Amygdala (tissue), 56 donors: ENCODE measurements at places on chromosomes 1 and 21.

- no peak for DNase-seq
Measured at GRCh38 chr1:14725695-14726094, 127.2 kb downstream of the KAZN start.

- no peak for DNase-seq
Measured at GRCh38 chr1:119367432-119368124, 1.0 kb upstream of the HAO2 start.

GRCh38 chr1:38745476-38746401, 113.8 kb downstream of the RRAGC start:
- DNase-seq, result no peak

GRCh38 chr1:178912597-178912996, 41.7 kb upstream of the ANGPTL1 start:
- no peak for DNase-seq

DNA sequence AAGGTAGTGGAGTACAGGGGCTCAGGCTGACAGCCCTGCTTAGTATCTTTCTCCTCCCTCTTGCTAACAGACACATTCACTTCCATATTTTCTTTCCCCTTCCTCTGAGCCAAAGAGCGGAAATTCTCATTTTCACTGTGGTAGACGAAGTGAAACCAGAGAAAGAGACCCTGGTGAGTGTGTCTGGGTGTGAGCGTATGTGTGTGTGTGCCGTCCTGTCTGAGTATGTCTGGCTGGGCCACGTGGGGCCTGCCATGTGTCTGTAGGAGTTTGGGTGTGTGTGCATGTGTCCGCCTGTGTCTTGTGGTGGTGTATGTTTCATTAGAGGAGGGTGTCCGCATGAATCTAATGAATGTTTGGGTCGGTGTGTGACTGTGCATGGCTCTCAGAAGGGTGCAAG, 1.7 kb downstream of the COL8A2 start:
- no peak for DNase-seq

DNA sequence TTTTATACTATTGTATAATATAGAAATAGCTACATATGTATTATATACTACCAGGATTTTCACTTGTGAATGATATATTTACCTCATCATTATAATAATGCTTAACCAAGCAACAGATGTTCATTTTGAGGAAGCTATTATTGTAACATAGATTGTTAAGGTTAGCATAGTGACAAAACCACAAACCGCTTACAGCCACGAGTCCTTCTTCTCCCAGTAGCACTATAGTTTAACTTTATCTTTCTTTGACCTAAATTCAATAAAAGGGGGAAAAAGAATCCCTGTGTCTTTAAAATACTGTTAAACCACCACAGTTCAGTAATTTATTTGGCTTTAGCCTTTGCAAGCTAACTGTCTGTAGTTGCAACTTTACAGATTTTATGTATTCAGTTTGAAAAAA, 1039.4 kb upstream of the B3GALT2 start:
- no peak for DNase-seq

DNA sequence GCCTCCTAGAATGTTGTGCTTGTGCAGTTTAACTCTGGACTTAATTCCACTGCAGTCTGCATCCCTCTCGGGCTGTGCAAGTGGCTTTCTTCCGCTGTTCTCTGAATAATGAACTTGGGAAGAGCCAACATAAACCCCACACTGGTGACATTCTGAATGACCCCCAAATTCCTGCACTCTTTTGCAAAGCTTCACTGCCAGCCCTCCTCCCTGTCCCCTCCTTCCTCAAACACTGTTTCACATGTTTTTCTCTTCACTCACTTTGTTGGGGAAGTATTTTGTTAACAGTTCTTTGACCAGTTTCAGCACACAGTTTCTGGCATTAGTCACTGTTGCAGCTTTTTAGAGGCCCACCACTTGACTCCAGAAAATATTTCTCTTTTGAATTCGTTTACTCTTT, 39.7 kb downstream of the GNG12 start:
- no peak for DNase-seq

GRCh38 chr1:214958486-214958885, 124.1 kb upstream of the KCNK2 start:
- no peak for DNase-seq

DNA sequence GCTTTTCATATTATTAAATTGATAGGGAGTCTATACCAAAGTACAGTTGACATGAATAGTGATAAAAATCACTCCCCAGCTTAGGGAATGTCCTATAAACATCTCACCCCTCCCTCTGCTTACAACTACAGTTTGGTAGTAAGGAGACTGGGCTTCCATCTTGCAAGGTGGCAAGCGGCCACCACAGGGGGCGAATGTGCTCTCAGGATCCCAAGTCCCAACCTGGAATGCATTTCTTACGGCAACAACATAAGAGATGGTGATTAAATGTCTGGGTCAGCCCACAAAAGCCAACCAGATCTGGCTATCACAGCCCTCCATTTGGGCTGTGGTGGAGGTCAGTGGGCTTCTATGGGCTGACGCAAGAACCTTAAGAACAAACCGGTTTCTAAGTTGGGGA, 68.0 kb downstream of the SMYD2 start:
- DNase-seq, result no peak

GRCh38 chr1:94743862-94744261, 76.3 kb upstream of the SLC44A3 start:
- no peak for DNase-seq

DNA sequence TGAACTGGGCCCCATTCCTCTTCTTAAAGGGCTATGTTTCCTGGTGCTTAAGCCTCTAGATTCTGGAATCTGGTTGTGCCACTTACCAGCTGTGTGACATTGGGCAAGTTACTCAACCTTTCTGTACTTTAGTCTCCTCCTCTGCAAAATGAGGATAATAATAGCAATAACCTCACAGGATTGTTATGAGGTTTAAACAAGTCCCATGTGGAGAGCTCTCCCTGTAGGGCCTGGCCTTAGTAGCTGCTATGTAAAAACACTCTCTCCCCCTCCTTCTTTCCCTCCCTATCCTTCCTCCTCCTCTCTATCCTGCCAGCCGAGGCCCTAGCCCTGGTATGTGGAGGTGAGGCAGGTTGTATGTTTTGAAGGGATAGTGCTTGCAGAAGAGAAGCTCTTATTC, 8.2 kb upstream of the PEAR1 start:
- DNase-seq, result no peak

DNA sequence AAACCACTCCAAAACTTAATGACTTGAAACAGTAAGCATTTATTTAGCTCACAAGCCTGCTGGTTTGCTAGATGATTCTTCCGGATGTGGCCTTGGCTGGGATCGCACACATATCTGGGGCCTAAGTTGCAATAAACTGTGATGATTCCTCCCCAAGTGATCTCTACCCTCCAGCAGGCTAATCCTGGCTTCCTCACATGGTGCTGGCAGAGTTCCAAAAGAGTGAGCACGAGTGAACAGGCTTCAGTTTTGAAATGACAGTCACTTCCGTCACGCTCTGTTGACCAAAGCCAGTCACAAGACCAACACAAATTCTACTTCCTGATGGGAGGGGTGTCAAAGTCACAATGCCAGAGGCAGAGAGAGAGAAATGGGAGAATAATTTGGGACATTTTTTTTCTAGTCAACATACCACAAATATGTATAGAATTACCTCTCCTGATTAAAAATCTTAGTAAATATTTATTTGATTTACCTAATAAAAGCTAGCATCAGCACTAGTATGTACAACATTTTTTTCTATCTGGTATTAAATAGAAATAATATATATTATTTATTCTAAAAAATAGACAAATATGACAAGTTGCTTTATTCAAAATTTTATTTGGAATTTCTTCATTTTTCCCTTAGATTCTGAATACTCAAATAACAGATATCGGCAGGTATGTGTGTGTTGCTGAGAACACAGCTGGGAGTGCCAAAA, 292.7 kb downstream of the TPR start:
- DNase-seq, result no peak

DNA sequence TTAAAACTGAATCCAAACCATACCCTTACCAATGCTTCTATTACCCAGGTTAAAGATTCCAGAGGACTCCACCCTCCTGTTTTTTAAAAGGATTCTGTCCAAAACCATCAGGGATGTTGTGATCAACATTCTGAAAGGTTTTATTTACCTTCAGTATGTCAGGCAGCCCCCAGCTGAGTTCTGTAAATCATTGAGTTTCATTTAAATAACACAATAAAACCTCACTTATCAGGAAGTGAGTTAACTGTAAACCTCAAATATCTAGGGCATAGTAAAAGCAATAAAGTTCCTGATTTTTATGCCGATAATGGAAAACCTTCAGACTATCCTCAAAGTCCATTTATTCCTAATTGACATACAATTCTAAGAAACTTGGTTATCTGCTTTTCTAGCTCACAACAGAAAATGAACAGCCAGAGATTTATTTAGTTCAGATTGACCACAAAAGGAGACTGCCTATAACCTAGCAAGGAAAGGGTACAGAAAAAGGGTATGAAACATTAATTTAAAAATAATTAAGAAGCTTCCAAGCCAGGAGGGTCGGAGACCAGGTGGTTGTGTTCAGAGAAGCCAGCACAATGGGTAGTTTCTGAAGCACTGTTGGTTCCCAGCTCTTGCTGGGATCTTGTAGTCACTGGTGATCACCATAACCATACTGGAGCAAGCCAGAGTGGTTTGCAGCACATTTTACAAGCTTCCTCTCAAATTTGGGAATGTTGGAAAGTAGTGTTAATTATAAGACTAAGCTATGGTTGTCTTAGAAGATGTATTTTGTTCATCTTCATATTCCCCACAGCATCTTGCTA, 336.4 kb upstream of the FMN2 start:
- no peak for DNase-seq

GRCh38 chr1:36408479-36408878, 10.8 kb upstream of the LSM10 start:
- no peak for DNase-seq

DNA sequence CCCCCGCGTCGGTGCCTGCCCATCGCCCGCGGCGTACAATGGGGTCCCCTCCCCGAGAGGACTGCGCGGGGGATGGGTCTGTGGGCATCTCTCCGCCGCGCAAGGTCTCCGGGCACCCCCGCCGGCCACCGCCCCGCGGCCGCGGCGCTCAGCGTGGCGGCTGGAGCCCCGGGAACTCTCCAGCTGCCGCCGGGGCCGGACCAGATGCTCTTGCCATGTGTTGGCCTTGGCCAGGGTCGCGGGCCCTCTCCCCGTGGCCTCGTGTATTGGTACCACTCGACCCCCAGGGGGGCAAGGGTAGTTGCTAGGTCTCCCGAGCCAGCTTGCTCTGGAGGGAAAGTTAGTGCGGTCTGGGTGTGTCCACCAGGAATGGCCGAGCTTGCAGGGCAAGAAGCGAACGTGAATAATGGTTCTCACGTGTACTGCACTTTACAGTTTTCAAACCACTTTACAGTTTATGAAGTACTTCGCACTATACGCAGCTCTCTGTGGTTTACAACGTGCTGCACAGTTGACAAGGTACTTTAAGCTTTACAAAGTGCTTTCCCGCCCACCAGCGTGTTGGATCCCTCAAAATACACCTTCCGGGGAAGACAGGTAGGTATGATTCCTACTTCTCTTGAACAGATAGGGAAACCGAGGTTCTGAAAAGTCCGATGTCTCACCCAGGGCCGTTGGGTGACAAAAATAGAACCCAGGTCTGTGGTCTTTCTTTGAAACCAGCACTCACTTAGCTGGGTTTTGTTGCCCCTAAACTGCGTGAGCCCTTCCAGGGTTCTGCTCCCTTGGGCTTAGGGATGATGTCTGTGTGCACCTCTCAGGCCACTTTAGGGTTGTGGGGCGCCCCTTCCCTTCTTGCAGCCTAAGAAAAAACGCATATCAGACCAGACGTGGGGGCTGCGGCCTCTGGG, 1.2 kb downstream of the EPHB2 start:
- no peak for DNase-seq

DNA sequence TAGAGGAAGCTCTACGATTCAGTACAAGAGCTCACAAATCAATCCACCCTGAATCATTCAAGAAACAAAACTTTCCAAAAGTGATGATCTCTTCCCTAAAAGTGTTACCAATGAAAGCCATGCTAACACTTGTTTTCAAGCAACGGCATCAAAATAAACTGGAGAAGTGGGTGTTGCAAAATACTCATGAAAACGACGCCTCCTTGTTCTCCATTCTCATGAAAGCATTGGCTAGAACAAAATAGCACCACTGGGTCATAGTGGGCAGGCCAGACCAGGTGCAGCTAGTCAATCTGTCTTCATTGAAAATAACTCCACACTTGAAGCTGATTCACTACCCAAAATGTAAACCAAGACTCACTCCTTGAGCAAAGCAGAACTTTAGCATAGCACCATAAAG, 4.3 kb downstream of the TIAM1 start:
- no peak for DNase-seq

DNA sequence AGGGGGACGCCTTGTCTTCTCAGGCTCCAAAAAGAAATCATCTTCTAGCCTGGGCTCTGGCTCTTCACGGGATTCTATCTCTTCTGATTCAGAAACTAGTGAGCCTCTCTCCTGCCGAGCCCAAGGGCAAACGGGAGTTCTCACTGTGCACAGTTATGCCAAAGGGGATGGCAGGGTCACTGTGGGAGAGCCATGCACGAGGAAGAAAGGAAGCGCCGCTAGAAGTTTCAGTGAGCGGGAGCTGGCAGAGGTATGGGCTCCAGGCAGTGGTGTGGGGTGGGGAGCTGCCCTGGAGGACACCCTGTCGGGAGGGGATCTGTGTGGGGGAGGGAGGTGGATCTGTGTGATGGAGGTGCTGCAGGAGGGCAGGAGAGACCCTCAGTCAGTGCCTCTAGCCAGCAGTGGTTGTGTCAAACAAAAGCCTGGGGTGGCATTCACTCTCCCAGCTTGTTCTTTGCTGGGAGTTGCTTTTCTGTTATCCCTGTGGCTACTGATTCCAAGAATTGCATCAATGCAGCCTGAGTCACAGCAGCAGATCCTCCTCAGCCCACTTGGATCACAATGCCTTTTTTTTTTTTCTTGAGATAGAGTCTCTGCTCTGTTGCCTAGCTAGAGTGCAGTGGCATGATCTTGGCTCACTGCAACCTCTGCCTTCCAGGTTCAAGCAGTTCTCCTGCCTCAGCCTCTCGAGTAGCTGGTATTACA, 21.8 kb downstream of the KDM4A start:
- no peak for DNase-seq

GRCh38 chr1:111600886-111601386, 18.7 kb upstream of the RAP1A start:
- no peak for DNase-seq

GRCh38 chr1:229381234-229381633, 38.4 kb upstream of the CCSAP start:
- DNase-seq, result no peak

- DNase-seq, result no peak
Measured at GRCh38 chr1:31423418-31423947, 10.5 kb downstream of the SERINC2 start.

- no peak for DNase-seq
Measured at GRCh38 chr1:91428182-91428798, 23.7 kb upstream of the HFM1 start.

- no peak for DNase-seq
Measured at GRCh38 chr21:44572959-44573583, 458 bp upstream of the KRTAP10-4 start.

DNA sequence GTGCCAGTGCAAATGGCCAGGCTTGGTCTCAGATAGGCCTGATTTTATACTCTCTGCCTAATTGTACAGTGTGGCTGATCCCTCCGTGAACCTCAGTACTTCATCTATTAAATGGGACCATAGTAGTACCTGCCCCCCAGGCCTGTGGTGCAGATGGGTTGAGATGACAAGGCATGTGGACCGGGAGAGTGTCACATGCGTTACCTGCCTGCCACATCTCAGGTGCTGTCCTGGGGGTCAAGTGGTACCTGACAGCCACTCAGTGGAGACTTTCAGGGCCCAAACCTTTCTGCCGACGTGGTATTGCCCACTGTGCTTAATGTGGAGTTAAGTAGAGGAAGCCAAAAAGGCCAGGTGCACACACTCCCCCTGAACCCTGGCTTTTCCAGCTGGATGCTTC, 197.3 kb downstream of the FOXD2 start:
- DNase-seq, result no peak

GRCh38 chr21:17387030-17387617, 125.7 kb upstream of the CXADR start:
- DNase-seq, result no peak

- DNase-seq, result no peak
Measured at GRCh38 chr1:50529510-50529909, 106.3 kb upstream of the DMRTA2 start.
